Naive thymus-derived CD8-positive, alpha-beta T cell (primary cell): ENCODE measurements at places on chromosomes 1 and 21. TPM values are rescaled to one million over a fixed set of nuclear protein-coding genes. Genes with fewer than 3 reads are reported as not detected.

Gene CLIC6
- 0.44 TPM for total RNA-seq

Gene CAPN9
- not detected for total RNA-seq

Gene SLAMF6
- 39.7 TPM for total RNA-seq

Gene AADACL3
- not detected for total RNA-seq

Gene ASCL5
- total RNA-seq = not detected

Gene NTNG1
- not detected for total RNA-seq

Gene SYT6
- not detected for total RNA-seq
